ENCODE measurements at places on chromosomes 7 and 10.

DNA sequence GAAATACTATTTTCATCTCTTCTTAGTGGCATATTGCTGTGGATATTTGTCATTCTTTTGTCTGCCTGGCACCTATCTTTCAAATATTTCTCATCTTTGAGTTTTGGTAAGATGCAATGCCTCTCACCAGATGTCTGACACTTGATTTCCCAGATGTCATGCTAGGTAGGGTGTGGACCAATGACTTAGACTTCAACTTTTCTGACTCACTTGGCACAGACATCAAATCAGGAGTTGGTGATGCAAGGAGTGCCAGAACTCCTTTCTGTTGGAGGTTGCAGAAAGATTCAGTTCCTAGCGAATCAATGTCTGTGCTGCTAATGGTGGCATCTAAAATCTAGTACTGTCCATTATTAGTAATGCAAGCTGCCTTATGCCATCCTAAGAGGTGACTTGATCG lies 216.9 kb upstream of the FERD3L start:
- no peak for DNase-seq

DNA sequence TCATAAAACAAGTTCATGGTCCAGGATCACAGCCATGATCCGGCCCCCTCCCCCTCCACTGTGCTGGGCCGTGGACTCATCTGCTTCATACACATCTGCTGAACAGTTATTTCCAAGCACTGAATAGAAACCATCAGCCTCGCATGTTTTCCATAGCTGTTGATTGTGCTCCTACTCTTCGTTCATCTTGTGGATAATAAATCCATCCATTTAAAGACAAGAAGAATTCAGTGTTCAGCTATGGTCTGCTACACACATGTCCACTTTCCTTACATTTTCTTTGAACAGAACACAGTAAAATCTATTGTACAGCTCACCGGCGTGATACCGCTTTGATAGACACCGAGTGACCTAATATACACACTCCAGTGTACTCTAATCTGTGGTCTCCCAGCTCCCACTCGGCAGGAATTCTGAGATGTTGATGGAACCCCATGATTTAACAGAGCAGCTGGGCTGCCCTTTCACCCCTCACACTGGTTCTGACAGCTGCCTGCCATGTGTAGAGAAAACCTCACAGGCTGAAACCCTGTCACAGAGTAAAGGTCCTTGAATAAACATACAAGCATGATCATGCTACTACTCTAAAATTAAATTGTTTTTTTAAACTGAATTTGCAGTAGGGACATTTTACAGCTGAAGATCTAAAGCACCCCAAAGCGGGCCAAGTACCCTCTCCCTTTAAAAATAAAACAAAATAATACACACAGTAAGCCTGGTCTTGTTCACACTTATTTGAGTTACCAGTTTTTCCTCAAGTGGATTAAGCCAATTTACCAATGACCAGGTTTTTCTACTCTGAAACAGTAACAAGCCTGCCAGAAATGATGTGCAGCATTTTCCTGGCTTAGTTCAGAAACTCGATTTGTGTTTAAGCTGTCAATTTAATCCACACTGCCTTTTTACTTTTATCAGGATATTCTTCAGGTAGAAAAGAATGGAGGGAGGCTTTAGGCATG lies 95.1 kb upstream of the FZD1 start:
- no peak for DNase-seq

- no peak for DNase-seq
These were observed 117.2 kb upstream of the SEMA3C start for GRCh38 chr7:81036057-81036456.

DNA sequence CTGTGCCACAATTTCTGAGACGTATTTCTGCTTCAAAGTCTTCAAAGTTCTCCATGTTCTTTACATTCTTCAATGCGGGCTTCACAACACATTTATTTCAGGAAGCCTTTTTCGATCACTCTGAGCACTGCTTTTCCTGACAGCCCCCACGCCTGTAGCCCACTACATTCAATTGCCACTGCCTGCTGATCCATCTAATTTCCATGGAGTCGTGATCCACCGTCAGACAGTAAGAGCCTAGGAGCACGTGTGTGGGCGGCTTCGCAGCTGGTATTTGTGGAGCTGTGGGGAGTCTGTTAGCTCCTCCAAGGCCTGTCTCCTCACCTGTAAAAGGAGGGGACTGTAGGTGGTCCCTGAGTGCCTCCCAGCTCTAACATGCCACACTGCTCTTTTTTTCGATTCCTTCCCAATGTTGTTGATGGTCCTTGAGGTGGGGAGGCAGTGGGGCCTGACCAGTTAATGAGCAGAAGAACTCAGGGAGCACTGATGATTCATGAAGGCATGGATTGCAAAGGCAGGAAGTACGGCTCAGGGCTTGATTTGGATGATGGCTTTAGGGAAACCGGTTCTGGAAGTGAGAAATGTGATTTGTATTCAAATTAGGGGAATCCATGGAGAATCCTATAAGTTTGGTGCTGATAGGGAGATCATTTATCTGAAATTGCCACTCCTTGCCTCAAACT lies 401.1 kb upstream of the PODXL start:
- DNase-seq = no peak

DNA sequence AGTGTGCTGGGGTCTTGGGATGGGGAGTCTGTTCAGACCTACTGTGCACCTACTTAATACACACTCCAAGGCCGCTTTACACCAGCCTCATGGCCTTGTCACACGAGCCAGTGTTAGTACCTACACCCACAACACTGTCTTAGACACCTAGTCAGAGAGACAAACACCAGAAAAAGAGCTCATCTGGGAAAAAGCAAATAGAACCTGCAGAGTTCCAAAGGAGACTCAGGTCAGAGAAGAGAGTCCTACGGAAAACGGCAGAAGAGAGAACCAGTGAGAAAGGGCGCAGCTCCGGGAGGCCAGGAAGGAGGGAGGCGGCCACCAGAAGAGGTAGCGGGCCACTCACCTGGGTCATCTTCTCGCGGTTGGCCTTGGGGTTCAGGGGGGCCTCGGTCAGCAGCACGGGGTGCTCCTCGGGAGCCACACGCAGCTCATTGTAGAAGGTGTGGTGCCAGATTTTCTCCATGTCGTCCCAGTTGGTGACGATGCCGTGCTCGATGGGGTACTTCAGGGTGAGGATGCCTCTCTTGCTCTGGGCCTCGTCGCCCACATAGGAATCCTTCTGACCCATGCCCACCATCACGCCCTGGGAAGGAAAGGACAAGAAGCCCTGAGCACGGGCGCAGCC lies 105.3 kb upstream of the TNRC18 start:
- DNase-seq = no peak

DNA sequence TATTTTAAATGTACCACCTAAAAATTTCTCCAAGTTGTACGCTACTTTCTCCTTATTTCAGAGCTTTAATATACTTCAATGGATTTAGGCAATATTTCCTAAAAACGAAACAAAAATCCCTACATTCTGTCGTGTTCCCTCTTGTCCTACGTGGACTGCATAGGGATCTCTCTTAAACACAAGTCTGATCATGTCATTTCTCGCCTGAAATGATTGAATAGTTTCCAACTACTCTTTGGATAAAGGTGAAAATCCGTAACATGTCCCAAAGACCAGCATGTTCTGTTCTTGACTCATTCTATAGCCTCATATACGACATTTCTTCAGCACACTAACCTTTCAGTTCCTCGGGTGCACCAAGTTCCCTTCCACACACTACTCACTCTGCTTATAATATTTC lies 17.7 kb upstream of the TPK1 start:
- no peak for DNase-seq

DNA sequence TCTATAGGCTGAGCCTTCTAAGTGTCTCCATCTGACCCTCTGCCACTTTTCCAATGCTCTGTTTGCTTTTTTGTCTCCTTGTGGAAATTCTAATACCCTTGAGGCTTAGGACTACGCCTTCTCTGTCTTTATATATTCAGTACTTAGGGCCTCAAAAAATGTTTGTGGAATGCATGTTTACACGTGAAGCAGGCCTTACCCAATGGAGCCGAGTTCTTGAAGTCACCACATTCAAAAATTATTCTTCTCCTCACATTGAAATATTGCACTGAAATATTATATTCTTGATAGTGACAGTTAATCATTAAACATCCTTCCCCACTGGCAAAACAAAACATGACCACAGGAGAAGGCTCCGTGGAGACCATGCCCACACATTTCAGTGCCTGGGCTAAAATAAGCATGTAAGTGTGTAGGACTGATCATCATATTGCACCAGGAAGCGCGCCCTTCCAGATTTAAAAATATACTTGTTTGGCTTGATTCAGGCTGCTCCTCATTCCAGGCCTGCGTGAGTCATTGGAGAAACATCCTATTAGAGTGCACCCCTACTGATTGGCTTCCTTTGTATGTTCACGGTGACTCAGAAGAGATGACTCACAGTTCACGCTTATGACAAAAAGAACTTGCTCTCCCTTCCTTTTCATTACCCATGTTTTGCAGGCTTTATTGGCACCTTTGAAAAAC lies 307.4 kb upstream of the AOAH start:
- peak; percentile 18 for DNase-seq

DNA sequence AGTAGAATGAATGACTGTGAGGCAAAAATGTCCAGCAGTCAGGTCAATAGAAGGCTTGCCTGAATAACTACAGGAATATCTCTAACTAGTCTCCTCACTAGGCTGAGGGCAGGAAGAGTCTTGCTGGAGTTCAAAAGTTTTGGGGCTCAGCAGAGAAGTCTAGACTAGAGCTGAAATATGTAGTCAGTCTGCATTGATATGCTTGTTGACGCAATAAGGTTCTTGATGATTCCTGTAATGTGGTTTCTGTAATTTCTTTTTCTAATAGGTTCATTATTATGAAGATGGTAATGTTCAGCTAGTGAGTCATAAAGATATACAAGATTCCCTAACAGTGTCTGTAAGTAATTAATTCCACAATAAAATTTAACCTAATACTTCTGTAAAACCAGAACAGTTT lies 41.5 kb upstream of the ST7 start:
- DNase-seq = no peak

- no peak for DNase-seq
These were observed 1.5 kb downstream of the FAM241B start for GRCh38 chr10:69631566-69631965.

GRCh38 chr7:64999165-65000004 lies 7.1 kb downstream of the ERV3-1 start:
- no peak for DNase-seq

- DNase-seq = no peak
These were observed 212.2 kb downstream of the CHRM2 start for GRCh38 chr7:137080516-137081203.

DNA sequence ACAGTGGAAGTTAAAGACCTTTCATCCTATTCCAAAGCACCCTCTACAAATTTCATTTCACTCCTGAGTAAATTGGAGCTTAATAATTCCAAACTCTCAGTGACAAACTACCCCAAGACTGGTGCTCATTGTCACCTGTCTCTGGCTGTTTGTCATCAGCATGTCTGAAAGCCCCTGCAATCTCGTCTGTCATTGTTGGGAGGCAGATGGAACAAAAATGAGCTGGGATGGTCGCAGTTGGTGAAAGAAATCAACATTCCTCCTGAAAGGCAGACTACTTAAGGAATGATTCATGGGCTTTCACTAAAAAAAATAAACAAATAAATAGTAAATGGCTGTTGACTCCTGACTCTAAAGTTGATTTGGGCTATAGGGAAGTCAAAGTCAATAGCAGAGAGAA lies 69.7 kb upstream of the PALS2 start:
- no peak for DNase-seq

- DNase-seq = no peak
These were observed 21.5 kb upstream of the INPP5A start for GRCh38 chr10:132515811-132516726.

DNA sequence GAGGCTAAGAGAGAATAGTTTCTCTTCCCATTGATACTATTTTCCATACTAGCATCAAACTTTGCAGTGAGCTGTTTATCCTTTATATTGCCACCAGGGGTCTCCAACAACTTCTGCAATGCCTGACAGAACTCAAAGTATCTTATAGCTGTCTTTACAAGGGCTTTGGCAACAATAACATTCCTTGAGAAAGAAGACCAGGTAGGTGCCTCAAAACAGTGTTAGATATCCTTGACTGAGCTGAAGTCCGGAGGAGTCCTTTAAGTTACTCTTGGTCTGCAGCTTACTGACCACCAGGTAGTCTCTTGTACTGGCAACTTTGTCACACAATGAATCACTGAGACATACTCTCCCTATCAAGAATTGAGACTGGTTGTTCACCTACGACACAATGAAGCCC lies 30.0 kb upstream of the TES start:
- no peak for DNase-seq

DNA sequence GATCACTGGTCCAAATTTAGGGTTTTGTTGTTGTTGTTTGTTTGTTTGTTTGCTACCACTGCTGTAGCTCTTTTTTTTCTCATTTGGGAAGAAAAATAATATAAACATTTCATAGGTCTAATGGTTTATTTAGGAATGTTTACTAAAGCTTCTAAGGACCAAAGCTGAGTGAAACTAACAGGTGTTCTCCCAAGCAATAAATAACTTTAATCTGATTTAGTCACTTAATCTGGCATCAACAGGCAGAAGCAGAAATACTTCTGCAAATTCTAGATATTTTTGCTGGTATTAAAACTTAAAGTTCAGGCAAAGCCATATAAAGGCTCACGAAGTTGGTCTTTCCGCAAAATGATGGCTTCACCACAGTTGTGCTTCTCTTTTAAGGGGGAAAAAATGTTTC lies 144.5 kb upstream of the YAE1 start:
- no peak for DNase-seq

DNA sequence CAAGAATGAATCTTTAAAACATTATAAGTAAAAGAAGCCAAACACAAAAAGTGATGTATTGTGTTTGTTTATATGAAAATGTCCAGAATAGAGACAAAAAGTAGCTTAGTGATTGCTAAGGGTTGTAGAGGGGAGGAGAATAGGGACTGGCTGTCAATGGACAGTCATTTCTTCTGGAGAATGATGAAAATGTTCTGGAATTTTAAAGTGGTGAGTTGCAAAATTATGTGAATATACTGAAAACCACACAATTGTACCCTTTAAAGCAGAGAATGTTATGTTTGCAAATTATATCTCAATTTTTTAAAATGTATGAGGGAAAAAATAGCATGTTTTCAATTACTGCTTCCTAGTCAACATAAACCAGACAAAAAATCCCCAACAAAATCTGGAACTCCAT lies 174.2 kb downstream of the KMT2E start:
- DNase-seq = no peak

- no peak for DNase-seq
These were observed 5.7 kb downstream of the UPK3B start for GRCh38 chr7:76515999-76516443.
